ENCODE measurements at places on chromosomes 12 and 14. TPM values are rescaled to one million over a fixed set of nuclear protein-coding genes. Genes with fewer than 3 reads are reported as not detected.

Gene AGAP2
- 70.7 TPM for total RNA-seq

Gene IAPP
- total RNA-seq, result not detected

Gene SLC6A15
- total RNA-seq, result not detected

Gene IL26
- 0.35 TPM for total RNA-seq

Gene KLRG1
- total RNA-seq, result 5.6 TPM

Gene AICDA
- not detected for total RNA-seq

Gene FGF6
- total RNA-seq, result not detected

Gene STRAP
- total RNA-seq, result 70.2 TPM

Gene TEX52
- 0.67 TPM for total RNA-seq

Gene TMEM116
- 22.2 TPM for total RNA-seq

Gene MGP
- total RNA-seq, result not detected
